ENCODE measurements at places on chromosomes 5 and 9.

GRCh38 chr5:167837127-167837526 lies 454.3 kb upstream of the WWC1 start:
- DNase-seq: no peak

DNA sequence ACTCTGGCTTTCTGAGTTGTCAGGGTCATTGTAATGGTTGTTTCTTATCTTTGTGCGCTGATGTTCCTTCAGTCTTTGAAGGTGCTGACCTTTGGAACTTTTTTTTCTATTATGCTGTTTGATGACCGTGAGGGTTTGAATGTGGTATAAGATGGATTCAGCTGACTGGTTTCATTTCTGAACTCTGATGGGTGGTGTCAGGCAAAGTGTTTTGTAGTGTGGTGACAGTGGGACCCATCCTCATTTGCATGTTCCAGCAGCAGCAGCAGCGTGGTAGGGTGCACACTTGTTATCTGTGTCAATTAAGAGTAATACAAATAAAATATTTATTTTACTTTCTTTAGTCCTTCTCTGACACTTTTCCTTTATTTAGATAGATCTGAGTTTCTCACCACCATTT lies 227.7 kb upstream of the PRR16 start:
- DNase-seq: no peak

DNA sequence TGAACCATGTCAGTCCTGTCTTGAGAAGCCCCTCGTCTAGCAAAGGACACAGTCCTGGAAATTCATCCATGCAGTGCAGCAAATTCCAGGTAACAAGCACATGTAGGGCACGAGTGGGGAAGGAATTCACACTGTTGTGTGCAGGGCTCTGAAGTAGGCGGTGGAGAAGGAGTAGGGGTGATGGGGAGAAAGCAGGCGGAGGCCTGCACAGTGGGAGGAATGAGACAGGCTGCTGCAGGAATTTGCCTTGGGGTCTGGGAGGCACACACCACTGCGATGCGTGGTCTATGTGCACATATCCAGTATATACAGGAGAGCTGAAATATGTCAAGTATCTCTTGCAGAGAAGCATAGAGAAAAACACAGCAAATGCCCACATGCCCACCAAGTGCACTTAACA lies 249.2 kb upstream of the IRX2 start:
- no peak for DNase-seq

GRCh38 chr9:133787754-133788025 lies 49.5 kb upstream of the SARDH start:
- no peak for DNase-seq

DNA sequence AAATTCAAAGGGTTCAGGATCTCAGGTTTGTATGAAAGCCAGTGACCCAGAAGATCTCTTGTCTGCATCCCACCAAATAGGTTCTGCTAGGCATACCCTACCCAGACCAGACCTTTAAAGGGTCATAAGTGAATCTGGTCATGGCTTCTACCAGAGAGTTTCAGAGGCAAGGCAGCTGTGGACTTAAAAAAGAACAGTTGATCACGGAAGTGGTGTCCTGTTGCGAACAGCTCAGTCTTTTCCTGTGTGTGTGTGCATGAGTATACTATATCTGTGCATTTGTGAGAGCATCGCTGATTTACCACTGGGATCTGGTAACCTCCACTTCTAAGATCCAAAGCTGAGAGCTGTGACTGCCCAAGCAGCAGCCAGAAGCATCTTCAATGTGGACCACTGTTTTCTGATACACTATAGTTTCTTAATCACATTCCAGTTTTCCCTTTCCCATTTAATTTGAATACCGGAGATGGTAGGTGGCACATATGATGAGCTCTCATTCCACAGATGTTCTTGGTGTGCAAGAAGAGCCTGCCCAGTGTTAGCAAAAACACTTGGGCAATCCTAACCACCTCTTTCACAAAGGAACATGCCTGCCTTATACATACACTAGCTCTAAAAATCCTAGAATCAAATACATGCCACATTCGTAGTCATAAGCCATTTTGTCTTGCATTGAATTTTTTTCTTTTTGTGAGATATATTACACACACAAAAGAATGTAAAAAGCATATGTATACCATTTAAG lies 36.2 kb upstream of the OR2S2 start:
- no peak for DNase-seq

DNA sequence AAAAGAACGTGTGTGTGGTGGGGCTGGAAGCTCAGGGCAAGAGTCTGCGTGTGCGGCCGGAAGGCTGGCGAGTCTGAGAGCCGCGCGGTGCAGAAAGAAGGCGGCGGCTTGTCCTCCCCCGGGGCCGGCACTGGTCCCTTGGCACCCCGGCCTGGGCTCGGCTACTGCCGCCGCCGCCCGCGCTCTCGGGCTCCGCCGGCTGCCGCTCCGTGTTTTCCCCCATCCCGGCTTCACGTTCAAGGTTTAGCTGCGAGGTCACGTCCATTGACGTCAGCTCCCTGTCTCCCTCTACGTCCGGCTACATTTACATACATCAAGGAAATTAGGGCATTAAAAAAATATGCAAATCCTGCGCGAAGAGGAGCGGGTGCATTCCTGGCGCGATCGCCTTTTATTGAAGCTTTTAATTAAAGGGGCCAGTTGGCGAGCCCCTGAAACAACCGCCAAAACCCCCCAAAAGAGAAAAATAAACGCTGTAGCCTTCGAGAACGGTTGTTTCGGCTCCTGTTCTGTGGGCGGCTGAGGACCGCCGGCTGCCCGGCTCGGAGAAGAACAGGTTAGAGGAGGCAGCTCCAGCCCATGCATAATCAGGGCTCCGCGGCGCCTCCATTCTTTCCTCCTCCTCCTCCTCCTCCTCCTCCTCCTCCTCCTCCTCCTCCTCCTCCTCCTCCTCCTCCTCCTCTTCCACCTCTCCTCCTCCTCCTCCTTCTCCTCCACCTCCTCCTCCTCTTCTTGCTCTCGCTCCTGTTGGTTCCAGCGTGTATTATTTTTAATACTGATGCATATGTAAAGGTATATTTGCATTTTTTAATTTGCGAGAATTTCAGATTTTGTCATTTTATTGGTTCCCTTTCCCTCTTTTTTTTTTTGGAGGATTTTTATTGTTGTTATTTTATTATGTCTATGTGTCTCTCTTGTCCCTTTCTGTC lies 207.0 kb downstream of the MEF2C start:
- DNase-seq: no peak

DNA sequence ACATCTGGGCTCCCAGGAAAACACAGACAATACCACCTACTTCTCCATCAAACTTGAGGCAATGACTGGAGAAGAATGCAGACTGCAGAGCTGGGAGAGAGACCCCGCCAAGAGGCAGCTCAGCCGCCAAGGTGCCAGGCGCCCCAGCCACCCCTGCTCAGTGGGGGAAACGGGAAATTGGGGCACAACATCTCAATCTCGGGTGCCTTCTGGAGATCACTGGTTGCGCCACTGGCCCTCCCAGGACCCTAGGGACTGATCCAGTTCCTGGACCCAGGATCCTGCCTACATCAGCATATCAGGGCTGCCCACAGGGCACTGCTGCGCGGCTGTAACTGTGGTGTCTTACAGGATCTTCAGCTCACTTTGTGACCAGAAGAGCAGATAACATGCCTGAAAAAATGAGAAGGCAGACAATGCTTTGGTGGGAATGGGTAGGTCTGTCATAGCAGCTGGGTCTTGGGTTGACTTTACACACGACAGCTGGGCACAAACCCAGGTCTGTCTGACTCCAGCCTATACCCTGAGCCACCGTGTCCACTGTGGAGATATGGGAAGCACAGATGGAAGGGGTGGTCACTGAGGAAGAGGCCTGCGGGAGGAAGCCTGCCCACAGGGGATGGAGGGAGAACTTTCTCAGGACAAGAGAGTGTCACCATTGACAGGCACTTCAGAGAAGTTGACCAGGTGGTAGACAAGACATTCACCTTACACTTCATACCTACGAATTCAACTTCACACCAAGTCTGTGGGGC lies 135.2 kb upstream of the RAPGEF1 start:
- no peak for DNase-seq

GRCh38 chr9:131296906-131297500 lies 7.5 kb downstream of the PLPP7 start:
- no peak for DNase-seq

- DNase-seq: no peak
These were observed 27.6 kb downstream of the ZNF622 start for GRCh38 chr5:16437977-16438376.

- no peak for DNase-seq
These were observed 26.4 kb upstream of the PRUNE2 start for GRCh38 chr9:76932265-76932664.

GRCh38 chr5:61416010-61416409 lies 84.0 kb downstream of the ZSWIM6 start:
- DNase-seq: no peak
